ENCODE measurements at places on chromosomes 3 and 15. TPM values are rescaled to one million over a fixed set of nuclear protein-coding genes. Genes with fewer than 3 reads are reported as not detected.

- DNase-seq: no peak
Measured at GRCh38 chr3:11668243-11669235, 24.8 kb upstream of the VGLL4 start.

- no peak for DNase-seq
Measured at GRCh38 chr3:129003578-129004112, 2.5 kb downstream of the EFCC1 start.

DNA sequence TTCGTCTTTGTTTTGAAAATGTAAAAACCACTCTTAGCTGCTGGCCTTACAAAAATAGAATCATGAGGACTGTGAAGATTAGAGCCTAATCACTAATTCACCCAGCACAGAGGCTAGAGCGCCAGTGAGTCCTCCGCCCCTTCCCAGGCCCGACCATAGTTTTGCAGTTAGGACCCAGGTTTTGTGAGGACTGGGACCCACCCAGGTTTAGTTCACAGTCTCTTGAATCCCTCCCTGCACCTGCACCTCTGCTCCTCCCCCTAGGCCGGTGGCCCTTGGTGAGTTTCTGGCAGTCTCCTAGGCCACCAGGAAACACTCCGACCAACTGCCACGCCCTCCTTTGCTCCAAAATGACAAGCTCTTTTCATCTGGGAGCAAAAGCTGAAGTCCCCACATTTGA lies 136.0 kb upstream of the CCDC54 start:
- peak; percentile 24 for DNase-seq

DNA sequence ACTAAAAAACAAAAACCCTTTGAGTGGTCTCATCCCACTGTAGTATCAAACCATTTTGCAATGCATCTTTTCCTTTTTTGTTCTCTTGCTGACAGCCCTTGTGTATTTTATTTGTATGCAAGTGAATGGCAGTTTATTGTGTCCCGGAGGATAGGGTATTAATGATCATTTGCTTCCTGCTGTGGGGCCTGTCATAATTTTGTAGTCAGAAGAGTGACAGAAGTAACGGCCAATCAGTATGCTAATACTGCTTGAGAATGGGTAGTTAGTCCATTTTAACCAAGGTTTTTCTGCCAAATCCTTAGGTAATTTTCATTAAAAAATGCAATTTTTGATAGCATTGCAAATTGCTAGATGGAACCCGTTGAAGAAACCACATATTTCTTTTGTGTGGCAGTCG lies 75.5 kb upstream of the PLSCR5 start:
- no peak for DNase-seq

Gene CCDC174
- 11.7 TPM for total RNA-seq

Gene HAPLN3
- total RNA-seq: 9.9 TPM
